ENCODE measurements at places on chromosomes 2 and 18.

GRCh38 chr2:151857650-151858049 lies 29.4 kb upstream of the ARL5A start:
- no peak for DNase-seq

DNA sequence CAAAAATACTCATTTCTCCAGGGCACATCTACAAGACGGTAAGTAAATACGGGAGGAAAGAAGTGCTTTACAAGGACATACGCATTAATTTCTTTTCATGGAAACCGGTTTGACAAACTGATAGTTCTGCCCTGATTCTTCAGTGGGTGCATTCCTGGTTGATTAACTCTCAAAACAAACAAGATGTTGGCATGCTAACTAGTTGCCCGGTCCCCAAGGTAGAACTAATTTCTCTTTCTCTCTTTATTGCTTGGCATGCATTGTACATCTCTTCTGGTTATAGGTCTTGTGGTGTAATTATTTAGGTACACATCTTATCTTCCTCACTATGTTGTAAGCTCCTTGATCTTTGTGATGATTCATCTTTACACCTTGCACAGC lies 46.9 kb upstream of the SPATS2L start:
- no peak for DNase-seq

GRCh38 chr2:121570667-121571055 lies 40.0 kb downstream of the RNU4ATAC start:
- no peak for DNase-seq

DNA sequence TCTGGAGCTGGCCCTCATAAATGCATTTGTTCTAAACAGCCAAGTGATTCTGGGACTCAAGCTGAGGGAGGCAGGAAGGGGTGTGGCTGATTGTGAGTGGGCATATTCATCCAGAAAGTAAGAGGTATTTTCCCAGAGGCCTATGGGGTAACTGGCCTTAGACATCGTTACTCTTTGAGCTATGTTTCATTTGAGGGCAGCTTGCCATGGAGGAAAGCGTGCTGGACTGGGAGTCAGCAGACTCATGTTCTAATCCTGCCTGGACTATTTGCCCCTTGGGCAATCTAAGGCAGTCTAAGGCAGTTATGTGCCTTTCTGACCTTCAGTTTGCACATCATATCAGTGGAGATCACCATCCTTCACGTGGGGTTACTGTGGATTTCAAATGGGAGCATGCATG lies 93.5 kb upstream of the SLC14A2 start:
- DNase-seq, result no peak

GRCh38 chr2:54659527-54659926 lies 63.9 kb upstream of the EML6 start:
- no peak for DNase-seq

GRCh38 chr18:3041843-3042242 lies 28.9 kb upstream of the LPIN2 start:
- no peak for DNase-seq

DNA sequence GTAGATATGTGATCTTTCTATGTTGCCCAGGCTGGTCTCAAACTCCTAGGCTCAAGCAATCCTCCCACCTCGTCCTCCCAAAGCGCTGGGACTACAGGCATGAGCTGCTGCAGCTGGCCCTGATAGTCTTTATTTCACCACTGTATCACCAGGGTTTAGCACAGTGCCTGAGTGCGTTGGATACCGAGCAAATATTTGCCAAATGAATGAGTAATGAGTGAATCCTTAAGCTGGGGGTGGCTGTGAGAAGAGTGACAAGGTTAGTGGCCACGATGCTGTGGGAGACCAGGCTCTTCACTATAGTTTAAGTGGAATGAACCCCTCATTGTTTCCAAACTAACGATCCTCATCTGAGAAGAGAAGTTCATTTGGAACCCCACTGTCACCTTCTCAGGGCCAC lies 60.8 kb upstream of the FAM136A start:
- DNase-seq, result no peak

GRCh38 chr2:41870265-41870585 lies 177.6 kb upstream of the PKDCC start:
- no peak for DNase-seq

- no peak for DNase-seq
Measured at GRCh38 chr18:63681449-63682340, 20.0 kb upstream of the SERPINB3 start.

DNA sequence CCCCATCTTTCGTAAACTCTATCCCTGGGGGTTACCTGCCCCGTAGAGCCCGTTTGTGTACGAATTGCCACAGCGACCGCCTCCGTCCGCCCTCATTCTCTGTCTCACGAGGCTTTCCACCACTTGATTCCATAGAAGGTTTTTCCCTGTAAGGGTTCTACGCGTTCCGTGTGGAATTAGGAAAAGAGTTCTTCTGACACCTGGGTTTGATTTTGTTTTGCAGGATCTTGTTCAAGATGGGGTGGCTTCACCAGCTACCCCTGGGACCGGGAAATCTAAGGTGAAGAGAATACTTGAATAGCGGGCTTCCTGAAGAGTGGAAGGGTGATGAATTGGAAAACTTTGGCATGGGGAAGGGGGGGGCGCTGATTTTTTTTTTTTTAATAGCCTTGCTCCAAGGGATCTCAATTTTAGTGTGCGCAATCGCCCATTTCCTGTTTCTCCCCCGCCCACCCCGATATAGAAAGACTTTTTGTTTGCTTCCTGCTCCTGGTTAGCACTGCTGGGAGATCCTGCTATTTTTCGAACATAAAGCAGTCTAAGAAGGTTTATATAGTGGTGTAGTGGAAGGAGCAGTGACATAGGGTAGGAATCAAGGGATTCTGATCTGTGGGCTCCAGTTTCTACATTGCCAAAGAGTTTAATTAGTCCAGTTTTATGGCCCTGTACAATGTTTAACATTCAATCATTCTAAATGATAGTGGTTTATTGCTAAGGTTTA lies 564 bp downstream of the GCC2 start:
- DNase-seq, result peak; percentile 15

DNA sequence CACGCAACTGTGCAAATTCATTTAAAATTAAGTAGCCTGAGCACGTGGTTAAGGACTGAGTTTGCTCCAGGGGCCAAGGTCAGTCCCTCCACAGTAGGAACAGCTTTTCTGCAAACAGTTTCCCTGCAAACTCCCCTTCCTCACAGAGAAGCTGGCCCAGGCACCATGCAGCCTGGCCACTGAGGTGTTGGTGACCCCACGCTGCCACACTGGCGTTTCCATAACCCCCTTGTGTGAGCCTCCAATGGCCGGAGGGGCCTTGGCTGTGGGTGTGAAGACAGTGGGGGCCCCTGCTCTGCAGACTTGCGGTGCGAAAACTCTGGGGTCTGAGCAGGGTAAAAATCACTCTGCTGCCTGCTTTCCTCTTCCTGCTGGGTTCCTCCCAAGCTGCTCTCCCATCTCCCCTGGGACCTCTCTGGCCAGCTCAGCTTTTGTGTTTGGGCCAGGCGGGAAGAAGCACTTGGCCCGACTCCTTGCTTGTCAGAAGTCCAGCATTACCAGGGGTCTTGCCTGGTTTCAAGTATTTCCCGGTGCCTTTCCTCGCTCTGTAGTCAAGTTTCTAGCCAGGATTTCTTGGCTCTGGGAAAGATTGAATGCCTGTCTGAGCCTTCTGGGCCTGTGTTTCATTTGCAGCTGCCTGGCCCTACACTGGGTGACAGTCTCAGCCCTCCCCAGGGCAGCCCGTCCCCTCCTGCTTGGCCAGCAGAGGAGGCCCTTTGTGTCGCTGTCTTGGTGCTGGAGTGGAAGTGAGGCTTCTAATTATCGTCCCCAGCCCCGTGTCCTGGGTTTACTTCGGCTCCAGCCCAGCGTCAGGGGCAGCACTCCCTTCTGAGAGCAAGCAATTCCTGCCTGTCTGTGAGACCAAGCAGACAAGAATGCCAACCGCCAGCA lies 131.4 kb upstream of the SLC1A4 start:
- no peak for DNase-seq

DNA sequence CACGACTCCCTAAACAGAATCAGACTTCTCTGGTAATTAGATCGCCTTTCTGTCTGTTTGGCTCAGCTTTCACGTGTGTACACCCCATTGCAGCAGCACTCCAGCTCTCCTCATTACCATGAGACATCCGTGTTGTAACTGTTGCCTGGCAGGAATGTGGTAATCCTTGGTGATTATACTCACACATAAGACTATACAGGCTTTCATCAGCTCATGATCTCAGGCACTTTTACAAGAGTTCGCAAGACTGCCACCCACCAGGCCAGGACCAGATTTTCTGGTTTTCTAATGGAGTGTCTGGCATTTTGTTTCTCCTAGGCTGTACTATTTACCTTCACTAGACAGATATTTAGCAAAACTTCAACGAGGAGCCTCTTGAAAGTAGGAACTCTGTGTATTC lies 50.2 kb downstream of the ACVR1 start:
- no peak for DNase-seq

DNA sequence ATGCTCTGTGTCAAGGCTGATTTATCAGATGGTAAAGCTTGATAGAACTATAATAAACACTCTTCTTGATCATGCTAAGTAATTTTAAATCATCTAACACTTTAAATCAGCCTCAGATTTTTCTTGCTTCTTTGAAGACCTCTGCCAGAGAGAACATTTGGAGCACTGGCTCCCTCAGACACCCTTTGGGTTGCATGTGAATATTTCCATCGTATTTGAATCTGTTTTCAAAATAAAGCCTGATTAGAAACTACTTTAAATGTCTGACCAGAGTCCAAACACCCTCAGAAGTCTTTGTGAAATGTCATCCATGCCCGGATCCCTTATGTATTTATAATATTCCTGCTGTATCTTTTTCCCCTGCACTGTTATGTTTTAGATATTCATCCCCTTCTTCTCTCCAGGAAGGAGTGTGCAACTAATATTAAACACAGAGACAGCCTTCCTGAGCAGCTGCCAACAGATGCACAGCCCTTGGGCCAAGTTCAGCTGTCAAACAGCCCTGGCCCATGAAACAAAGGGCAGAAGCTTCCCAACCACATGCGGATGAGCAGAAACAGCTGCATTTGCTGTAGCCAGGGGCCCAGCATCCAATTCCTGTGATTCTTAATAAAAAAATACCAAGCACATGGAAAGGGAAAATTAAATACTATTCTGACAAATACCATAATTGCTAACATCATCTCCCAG lies 46.5 kb downstream of the DPP10 start:
- DNase-seq, result no peak

Measured in stimulated activated CD4-positive, alpha-beta T cell treated with anti-CD3 and anti-CD28 coated beads, Interleukin-2, amount 100 ng/mL, for 4 hours (primary cell).